Aorta (tissue), 5 donors: ENCODE measurements at places on chromosomes 12 and 14. TPM values are rescaled to one million over a fixed set of nuclear protein-coding genes. Genes with fewer than 3 reads are reported as not detected.
A peak's percentile ranks its signal among the peaks of the same experiment; 100 is the strongest.

DNA sequence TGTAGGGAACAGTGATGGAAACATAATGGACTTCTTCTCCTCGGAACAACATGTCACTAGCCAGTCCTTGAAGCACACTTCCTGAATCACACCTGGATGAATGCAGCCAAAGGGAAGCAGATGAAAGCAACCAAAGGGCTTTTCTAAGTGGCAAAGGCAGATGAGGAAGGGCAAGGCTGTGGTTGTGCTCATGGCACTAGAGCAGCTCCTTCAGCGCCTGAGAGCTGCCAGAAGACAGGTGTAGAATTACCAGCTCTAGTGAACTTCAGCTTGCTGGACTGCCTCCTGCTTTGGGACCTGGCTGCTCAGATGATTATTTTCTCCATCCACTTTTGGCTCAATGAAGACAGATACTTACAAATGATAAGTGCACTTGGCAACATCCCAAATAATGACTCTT is 1372.1 kb upstream of the SEL1L start:
- DNase-seq, result no peak
- no peak overlapping the region for H3K4me3 ChIP-seq
- no peaks in the 10 kb centered on the region for H3K4me1 ChIP-seq
- H3K27me3 ChIP-seq, result no peaks in the 10 kb centered on the region
- no peak overlapping the region for H3K27ac ChIP-seq

DNA sequence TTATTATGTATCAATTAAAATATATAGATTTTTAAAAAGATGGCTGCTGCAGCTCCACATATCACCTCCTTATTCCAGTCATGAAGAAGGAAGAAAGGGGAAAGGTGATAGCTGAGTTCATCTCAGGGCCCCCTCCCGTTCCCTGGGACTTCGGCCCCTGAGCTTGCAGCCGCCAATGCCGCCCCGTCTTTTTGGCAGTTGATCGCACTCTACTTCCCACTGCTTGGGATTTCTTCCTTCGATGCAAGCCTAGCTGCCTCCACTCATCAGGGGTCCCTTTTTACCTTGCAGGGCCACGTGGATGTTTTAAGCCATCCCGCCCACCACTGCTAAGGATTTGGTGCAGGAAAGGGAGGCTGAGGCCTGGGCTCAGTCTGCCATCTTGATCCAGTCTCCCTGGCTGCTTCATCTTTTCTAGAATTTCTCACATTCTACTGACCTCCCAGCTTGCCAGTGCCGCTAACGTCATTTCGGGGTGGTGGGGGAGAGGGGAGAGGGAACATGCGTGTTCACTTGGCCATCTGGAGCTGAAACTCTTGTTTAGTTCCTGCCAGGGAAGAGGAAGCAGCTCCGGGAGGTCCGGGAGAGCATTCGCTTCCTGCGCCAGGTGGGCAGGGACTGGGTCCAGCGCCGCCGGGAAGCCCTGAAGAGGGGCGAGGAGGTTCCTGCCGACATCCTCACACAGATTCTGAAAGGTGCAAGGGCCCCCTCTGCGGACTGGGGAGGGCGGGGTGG is 31.3 kb downstream of the CYP46A1 start:
- H3K4me1 ChIP-seq, result no peaks in the 10 kb centered on the region
- peak; percentile 68 for DNase-seq
- no peak overlapping the region for H3K4me3 ChIP-seq

GRCh38 chr14:32121536-32121935 is 44.4 kb downstream of the ARHGAP5 start:
- H3K36me3 ChIP-seq, result no peaks in the 10 kb centered on the region
- H3K27me3 ChIP-seq, result no peaks in the 10 kb centered on the region
- DNase-seq, result no peak
- H3K4me3 ChIP-seq, result no peak overlapping the region

Gene PZP
- 0.29 TPM for total RNA-seq

- no peaks in the 10 kb centered on the region for H3K36me3 ChIP-seq
- H3K4me3 ChIP-seq, result no peak overlapping the region
- no peak overlapping the region for H3K27ac ChIP-seq
Measured at GRCh38 chr14:54172562-54172961, 215.9 kb upstream of the BMP4 start.

Gene TBC1D30
- total RNA-seq, result 9.7 TPM

Gene FAM161B
- 4.7 TPM for total RNA-seq

Gene NFATC4
- 85.5 TPM for total RNA-seq

DNA sequence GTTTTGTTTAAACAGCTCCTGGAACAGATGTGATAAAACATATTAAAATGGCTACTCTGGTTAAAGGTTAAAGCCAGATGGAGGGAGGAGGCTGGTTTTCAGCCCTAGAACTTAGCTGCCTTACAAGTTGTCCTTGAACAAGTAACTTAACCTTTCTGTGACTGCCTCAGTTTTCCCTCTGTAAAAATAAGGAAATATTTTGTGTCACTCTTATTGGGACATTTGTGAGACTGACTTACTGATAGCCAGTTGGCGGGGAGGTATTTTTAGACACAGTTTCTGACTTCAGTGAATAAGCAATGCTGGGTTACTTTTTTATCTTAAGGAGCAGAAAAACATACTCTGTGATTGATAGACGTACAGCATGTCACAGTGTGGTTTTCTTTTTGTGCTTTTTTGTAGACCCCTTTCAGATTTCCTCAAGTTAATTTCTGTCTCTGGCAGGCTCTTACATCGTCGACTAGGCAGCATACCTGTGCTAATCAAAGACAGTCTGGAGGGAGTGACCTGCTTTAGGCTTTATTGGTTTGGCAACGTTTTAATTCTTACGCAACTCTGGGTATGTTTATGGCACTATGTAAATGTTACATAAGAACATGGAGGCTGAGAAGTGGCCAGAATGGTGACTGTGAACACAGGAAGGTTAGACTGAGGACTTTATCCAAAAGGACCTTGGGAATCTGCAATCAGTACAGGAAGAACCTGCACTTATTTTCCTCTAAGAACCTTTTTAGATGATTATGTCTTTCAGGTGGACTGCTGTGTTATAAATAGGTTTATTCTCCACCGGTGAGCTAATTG is 3.3 kb downstream of the ACVR1B start:
- H3K27me3 ChIP-seq, result no peaks in the 10 kb centered on the region
- no peaks in the 10 kb centered on the region for H3K4me1 ChIP-seq
- H3K36me3 ChIP-seq, result no peaks in the 10 kb centered on the region
- DNase-seq, result no peak
- H3K27ac ChIP-seq, result peak overlapping the region; percentile 69

Gene TSHR
- total RNA-seq, result 0.30 TPM

GRCh38 chr12:131457331-131458047 is 253.4 kb upstream of the SFSWAP start:
- H3K27me3 ChIP-seq, result no peaks in the 10 kb centered on the region
- H3K4me1 ChIP-seq, result no peaks in the 10 kb centered on the region
- H3K27ac ChIP-seq, result no peak overlapping the region

GRCh38 chr12:11014234-11014633 is 8.2 kb downstream of the TAS2R19 start:
- no peaks in the 10 kb centered on the region for H3K27me3 ChIP-seq
- H3K4me3 ChIP-seq, result no peak overlapping the region
- H3K36me3 ChIP-seq, result no peaks in the 10 kb centered on the region

DNA sequence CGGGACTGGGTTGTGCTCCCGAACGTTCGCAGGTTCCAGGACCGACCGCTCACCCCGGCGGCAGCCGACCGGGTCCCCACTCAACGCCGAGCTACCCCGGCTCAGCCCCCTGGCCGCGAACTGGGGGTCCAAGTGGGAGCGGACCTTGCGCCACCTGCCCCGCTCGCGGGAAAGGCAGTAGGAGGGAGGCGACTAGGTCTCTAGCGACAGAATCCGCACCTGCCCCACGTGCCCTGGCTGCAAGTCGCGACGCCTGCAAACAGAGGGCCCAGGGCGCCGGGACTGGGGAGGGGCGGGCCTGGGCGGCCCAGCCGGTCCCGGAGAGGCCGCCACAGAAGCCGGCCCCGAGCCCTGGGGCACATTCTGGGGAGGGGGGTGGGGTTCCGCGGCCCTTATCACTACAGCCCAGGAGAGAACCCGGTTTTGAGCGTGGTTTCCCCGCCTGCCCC is 239.2 kb upstream of the CPNE8 start:
- no peaks in the 10 kb centered on the region for H3K27me3 ChIP-seq
- H3K27ac ChIP-seq, result no peak overlapping the region
- no peak for DNase-seq
- H3K4me1 ChIP-seq, result no peaks in the 10 kb centered on the region
- no peak overlapping the region for H3K4me3 ChIP-seq

- no peak overlapping the region for H3K4me3 ChIP-seq
- H3K36me3 ChIP-seq, result peaks cover 4% of the 10 kb centered on the region
- DNase-seq, result no peak
- no peak overlapping the region for H3K27ac ChIP-seq
Measured at GRCh38 chr12:45939759-45940158, 50.6 kb downstream of the SCAF11 start.

DNA sequence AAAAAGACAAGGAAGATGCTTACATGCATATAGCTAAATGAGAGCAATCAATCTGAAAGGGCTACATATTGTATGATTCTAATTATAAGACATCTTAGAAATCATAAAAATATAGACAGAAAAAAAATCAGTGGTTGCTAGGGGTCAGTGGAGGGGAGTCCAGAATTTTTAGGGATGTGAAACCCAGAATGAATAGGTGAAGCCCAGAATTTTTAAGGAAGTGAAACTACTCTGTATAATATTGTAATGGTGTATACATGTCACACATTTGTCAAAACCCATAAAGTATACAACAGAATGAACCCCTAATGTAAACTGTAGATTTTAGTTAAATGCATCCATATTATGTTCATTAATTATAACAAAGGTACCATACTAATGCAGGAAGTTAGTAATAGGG is 713.2 kb downstream of the FLRT2 start:
- no peak for DNase-seq
- H3K36me3 ChIP-seq, result no peaks in the 10 kb centered on the region
- H3K27ac ChIP-seq, result no peak overlapping the region
- no peaks in the 10 kb centered on the region for H3K4me1 ChIP-seq
- H3K4me3 ChIP-seq, result no peak overlapping the region

Gene MAP4K5
- total RNA-seq, result 67.0 TPM

Gene GPR84
- 1.9 TPM for total RNA-seq

Gene MANSC1
- 37.3 TPM for total RNA-seq

Gene LETMD1
- 32.6 TPM for total RNA-seq

- no peaks in the 10 kb centered on the region for H3K27me3 ChIP-seq
- no peak for DNase-seq
- no peaks in the 10 kb centered on the region for H3K4me1 ChIP-seq
Measured at GRCh38 chr12:92020983-92021665, 124.5 kb downstream of the BTG1 start.

- H3K4me1 ChIP-seq, result no peaks in the 10 kb centered on the region
- no peaks in the 10 kb centered on the region for H3K36me3 ChIP-seq
- H3K4me3 ChIP-seq, result no peak overlapping the region
- no peak for DNase-seq
Measured at GRCh38 chr14:36874396-36875138, 212.9 kb downstream of the PAX9 start.

Gene TOMM20L
- not detected for total RNA-seq

DNA sequence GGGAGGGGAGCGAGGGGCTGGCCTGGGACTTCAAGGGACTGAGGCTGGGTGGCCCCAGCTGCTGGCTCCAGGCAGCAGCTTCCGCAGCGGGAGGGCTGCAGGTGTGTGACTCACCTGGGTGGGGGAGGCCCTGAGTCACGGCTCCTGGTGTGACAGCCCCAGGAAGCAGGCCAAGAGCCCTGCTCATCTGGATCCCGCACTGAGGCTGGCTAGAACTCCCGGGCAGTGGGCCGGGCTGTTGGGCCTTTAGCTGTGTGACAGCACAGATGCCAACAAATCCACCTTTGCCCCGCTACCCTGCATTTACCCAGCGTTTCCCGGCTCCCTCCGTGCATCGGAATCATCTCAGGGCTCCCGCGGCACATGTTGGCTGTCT is 180.0 kb upstream of the PRMT8 start:
- H3K27me3 ChIP-seq, result no peaks in the 10 kb centered on the region
- no peak overlapping the region for H3K27ac ChIP-seq
- H3K4me1 ChIP-seq, result no peaks in the 10 kb centered on the region
- H3K36me3 ChIP-seq, result no peaks in the 10 kb centered on the region

DNA sequence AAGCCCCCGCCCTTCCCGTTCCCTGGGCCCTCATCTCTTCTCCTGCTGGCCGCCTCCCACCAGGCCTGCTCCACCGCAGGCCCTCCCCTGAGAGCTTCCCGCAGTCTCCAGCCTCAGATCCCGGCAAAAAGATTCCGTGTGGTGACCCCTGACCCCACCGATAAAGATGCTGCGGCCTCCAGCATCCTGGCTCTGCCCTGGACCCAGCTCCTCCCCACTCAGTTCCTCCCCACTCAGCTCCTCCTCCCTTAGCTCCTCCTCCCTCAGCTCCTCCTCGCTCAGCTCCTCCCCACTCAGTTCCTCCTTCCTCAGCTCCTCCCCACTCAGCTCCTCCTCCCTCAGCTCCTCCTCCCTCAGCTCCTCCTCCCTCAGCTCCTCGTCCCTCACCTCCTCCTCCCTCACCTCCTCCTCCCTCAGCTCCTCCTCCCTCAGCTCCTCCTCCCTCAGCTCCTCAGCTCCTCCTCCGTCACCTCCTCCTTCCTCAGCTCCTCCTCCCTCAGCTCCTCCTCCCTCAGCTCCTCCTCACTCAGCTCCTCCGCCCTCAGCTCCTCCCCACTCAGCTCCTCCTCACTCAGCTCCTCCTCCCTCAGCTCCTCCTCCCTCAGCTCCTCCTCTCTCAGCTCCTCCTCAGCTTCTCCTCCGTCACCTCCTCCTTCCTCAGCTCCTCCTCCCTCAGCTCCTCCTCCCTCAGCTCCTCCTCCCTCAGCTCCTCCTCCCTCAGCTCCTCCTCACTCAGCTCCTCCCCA is 17.0 kb downstream of the NOC4L start:
- no peak for DNase-seq
- H3K4me1 ChIP-seq, result no peaks in the 10 kb centered on the region
- H3K4me3 ChIP-seq, result no peak overlapping the region
- no peaks in the 10 kb centered on the region for H3K27me3 ChIP-seq
- no peak overlapping the region for H3K27ac ChIP-seq

- no peak for DNase-seq
- no peaks in the 10 kb centered on the region for H3K27me3 ChIP-seq
- H3K4me3 ChIP-seq, result no peak overlapping the region
- H3K4me1 ChIP-seq, result peaks cover 10% of the 10 kb centered on the region
- H3K36me3 ChIP-seq, result no peaks in the 10 kb centered on the region
Measured at GRCh38 chr12:46388427-46389021, 16.0 kb upstream of the SLC38A2 start.

DNA sequence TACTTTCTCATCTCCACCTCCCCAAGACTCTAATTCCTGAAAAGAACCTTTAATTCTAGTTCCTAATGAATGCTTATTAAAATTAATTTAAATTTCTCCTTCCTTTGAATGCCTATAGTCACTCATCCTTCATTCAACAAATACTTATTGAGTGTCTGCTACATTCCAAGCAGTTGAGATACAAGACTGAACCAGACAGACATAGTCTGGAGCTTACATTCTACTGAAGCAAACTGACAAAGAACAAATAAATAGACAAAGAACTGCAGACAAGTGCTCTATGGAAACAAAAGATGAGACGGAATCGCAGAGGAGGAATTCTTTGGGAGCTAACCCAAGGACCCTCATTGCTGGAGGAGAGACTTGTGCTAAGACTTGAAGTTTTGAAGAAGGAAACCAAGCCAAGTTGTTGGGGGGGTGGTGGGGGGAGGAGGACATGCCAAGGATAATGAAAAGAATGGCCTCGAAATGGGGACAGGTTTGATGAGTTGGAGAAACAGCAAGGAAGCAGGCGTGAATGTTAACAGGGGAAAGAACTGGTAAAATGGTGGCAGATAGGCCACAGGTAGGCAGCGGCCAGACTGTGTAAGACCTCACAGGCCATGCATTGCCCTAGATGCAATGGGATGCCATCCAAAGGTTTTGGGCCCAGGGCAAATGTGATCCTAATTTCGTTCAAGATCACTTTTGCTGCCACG is 9.7 kb upstream of the TDG start:
- H3K27ac ChIP-seq, result no peak overlapping the region
- no peak for DNase-seq
- no peaks in the 10 kb centered on the region for H3K27me3 ChIP-seq
- H3K4me3 ChIP-seq, result peak overlapping the region; percentile 76
- no peaks in the 10 kb centered on the region for H3K4me1 ChIP-seq

Gene ADAM21
- 0.13 TPM for total RNA-seq
